ENCODE measurements at places on chromosomes 3 and 15.

DNA sequence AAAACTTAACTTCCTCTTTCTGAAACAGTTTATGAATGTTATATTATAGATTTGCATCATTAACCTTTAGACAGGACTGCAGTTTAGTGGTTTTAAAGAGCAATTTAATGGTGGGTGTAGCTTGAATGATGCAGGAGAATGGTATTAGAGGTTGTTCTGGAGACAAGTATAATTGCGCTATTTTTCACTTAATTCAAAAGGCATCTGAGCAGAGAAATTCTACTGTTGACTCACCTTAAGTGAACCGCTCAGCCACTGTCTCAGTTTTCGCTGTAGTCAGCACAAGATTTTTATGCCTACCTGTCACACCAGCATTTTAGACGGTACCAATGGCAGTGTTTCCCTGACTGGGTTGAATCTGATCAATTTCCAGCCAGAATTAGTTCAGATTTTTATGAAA lies 348.8 kb upstream of the DCBLD2 start:
- DNase-seq, result no peak

GRCh38 chr3:111737706-111738086 lies 121.4 kb upstream of the PHLDB2 start:
- no peak for DNase-seq

DNA sequence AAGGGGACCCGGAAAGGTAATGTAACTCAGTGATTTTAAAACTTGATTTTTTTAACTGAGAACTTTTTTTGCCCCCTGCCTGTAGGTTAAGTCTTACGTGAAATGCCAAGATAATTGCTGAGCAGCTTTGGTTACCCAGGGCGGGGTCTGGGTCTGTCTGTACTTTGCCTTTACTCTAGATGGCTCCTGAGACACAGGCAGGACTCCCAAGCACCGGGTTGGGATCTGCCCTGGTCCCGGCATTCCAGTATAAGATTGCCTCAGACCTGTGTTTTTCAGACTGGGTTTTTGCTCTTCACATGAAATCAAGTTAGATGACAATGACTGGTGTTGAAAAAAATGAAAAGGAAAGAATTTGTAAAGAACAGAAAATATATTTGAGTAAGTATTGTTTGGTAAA lies 40.3 kb downstream of the WDR76 start:
- DNase-seq, result no peak

DNA sequence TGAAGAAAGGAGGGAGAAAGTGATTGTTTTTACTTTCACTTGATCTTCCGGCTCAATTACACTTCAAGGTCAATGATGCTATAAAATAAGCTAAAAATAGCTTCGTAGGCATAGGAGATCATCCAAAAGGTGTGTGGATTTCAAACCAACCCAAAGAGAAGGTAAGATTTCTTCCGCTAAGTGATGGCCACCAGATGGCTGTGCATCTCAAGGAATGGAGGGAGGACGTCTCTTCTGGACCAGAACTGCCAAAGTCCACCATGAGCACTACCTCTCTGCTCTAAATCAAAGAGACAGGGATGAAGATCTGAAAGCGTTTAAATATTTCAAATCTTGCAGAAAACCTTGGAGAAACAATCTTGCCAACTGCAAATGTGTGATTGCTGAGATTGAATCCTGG lies 199.1 kb upstream of the ZPLD1 start:
- DNase-seq, result no peak

GRCh38 chr3:72380711-72381493 lies 467.3 kb downstream of the SHQ1 start:
- no peak for DNase-seq

DNA sequence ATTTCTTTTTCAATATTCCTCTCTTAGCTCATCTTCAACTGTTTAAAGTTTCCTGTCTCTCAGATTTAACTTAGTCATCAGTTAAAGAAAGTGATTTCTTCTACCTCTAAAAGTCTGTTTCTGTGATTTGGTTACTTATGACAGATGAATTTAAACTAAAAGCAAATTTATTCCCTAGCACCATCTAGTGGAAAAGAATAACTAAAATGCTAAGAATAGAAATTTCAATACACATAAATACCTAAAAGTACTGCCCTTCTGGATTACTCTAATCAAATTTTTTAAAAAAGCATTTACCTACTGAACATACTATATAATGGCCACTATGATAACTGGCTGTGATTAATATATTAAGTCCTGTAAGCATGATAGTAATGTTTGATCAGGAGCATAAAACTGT lies 14.0 kb upstream of the ZCWPW2 start:
- DNase-seq, result no peak

DNA sequence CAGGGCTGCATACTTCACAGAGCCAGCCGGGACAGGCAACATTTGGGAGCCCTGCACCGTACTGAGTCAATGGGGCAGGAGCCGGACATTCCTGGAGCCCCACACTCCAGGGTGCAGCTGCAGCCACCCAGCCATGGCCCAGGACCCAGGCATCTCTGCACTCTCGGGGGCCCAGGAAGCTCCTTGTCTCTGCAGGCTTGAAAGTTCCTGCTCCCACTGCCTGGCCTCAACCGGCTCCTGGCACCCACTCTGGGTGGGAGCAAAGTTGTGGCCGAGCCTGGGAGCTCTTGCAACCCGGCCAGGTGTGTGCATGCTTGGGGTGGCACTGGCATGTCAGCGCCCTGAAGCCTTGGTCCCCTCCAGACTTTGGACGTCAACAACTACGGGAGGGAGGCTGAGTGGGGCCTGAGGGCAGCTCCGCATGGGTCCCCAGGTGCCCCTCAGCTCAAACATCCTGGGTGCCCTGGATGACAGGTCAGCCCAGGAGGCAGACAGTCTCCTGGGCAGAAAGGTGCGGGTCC lies 833.5 kb upstream of the CADM2 start:
- no peak for DNase-seq

DNA sequence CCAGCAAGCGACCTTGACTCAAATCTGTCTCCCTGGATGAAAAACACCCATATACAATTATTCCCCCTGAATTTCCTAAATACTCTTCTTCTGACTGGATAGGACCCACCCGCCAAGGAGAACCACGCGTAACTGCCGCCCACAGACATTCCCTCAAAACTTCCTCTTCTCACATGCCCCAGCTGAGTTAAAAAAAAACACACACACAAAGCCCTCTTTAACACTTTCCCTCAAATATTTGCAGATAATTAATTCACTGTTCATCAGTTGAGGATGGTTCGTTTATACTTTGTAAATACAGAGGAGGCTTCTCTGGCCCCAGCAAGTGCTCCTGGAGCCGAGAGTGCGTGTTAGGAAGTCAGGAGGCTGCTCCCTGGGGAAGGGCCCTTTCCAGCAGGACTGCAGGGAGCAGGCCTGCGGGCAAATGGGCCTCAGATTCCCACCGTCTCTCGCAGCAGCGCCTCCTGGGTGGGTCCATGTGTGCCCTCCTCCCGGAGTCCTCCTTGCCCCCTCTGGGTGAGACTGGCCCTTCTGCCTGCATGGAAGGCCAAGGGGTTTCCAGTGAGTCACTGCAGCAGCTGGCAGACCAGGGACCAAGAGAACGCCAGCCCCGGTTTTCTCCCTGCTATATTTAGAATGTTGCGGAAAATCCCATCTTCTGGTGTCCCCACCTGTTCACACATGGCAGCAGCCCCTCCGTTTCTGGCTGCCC lies 46.8 kb downstream of the MGLL start:
- no peak for DNase-seq

GRCh38 chr3:111482574-111482973 lies 59.4 kb upstream of the CD96 start:
- DNase-seq, result no peak

GRCh38 chr3:42725454-42725853 lies 22.9 kb upstream of the HHATL start:
- DNase-seq, result no peak

- no peak for DNase-seq
These were observed 48.6 kb downstream of the SNRK start for GRCh38 chr3:43334976-43335375.

- DNase-seq, result no peak
These were observed 385.5 kb downstream of the GBE1 start for GRCh38 chr3:81375921-81376320.

- DNase-seq, result no peak
These were observed 62.8 kb downstream of the SGO1 start for GRCh38 chr3:20123131-20123652.

Data from stimulated activated CD4-positive, alpha-beta T cell treated with anti-CD3 and anti-CD28 coated beads, Interleukin-12 subunit alpha, Interleukin-12 subunit beta, amount 100 ng/mL, for 24 hours (primary cell).